ENCODE measurements at places on chromosomes 6 and 20.

- no peak overlapping the region for H3K4me3 ChIP-seq
- no peaks in the 10 kb centered on the region for H3K27me3 ChIP-seq
- no peak overlapping the region for H3K27ac ChIP-seq
- no peak for DNase-seq
- no peaks in the 10 kb centered on the region for H3K4me1 ChIP-seq
These were observed 60.0 kb downstream of the SYCP2 start for GRCh38 chr20:59873409-59873808.

- peaks cover 58% of the 10 kb centered on the region for H3K36me3 ChIP-seq
- H3K27ac ChIP-seq: no peak overlapping the region
- no peak overlapping the region for H3K4me3 ChIP-seq
- no peak for DNase-seq
These were observed 38.2 kb downstream of the TMX4 start for GRCh38 chr20:7981374-7981773.

DNA sequence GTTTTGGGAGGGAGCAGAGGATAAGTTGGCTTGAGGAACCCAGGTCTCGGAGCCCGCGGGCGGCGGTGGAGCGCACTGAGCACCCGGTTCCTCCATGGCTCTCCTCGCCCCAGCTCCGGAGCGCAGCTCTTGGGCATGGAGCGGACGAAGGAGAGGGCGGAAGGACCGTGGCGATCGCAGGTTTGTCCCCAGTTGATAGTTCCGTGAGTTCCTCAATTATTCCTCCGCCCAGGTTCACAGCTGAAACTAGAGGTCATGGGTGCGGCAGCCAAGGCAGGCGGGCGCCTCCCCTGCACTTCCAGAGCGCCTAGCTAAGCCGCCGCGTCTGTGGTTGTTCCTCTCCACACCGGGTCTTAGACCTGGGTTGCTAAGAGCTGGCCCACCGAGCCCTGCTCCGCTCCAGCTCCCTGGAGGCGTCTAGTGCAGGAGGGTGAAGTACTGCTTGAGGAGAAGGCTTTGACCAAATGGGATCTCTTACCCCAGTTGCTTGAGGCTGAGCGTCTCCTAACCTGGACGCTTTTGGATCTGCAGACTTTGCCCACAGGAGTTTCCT lies at the start of gene HTR1B:
Gene HTR1B (minus strand): TSS at position 184 of the 553 bp plus-strand sequence. CDS start 88 bp downstream, at position 96.
- peak within 1 kb of the TSS; percentile 14 for H3K27ac ChIP-seq
- H3K4me3 ChIP-seq: peak within 1 kb of the TSS; percentile 30
- H3K27me3 ChIP-seq: peaks cover 90% of the 10 kb centered on the region

DNA sequence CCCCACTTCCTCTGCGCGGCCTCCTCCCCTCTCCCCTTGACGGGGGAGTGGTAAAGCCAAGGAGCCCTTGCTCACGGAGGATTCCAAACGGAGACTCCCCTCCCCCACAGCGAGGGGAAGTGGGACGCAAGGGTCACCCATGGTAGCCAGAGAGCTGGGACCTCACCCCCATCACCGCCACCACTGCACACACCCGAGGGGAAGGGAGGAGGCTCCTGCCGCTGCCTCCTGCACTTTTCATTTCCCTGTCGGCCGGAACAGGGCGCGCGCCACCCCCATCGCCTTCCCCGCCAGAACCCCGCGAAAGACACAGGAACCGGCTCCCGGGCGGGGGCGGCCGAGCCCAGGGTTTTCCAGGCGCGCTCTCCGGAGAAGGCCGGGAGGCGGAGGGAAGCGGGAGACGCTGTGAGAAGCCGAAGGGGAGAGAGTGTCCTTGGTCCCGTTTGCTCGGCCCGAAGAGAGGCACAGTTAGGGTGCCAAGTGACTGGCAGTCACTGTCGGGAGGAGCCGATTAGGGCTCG lies 789 bp downstream of the CCND3 start:
- H3K27ac ChIP-seq: peak overlapping the region; percentile 74
- H3K4me1 ChIP-seq: peaks cover 47% of the 10 kb centered on the region
- H3K4me3 ChIP-seq: peak overlapping the region; percentile 62
- peaks cover 17% of the 10 kb centered on the region for H3K36me3 ChIP-seq

DNA sequence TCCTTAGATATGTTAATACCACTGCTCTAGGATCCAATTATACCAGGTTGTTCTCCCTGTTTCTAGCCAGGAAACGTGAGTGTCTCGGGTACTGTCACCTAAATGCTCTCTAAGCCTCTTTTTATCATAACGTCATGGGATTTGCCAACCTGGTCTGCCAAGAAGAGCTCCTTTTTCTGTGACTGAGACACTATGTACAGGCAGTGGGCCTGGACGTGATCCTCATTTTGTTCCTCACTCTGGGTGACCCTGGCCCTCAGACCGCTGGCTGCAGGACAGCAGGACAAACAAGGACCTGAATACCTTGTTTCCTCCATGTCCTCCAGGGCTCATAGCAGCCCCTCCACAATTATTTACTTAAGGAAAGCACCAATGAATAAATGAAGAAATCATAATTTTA lies 69.1 kb downstream of the CD164 start:
- no peaks in the 10 kb centered on the region for H3K27me3 ChIP-seq
- DNase-seq: no peak
- no peak overlapping the region for H3K4me3 ChIP-seq
- H3K4me1 ChIP-seq: no peaks in the 10 kb centered on the region

DNA sequence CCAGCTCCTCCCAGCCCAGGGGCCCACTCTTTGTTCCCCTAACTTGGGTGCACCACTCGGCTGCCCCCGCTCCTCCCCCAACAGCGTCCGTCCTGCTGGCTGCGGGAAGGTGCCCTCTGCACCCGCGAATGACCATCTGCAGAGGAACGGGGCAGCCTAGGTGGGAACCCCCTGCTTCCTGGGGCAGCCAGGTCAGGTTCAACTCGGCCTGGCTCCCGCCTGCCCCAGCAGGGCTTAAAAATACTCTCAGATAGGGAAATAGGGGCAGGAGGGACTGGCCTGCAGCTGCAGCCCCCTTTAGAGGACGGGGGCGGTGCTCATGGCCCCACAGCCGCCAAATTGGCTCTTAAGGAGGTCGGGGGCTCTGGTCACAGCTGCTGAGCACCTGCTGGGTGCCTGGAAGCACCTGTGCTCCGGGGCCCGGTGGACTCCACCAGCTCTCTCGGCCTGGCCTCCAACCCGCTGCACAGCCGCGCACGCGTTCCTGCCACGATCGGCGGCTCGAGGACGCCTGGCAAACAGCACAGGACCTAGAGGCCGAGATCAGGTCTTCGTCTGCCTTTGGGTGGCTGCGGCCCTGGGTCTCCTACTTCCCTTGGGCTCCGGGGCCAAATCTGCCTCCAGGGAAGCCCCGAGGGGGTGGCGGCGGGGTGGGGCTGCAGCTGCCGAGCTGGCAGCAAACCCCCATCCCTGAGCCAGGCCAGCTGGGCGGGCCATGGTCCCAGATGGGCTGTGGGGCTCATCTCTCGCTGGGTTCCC lies 700 bp upstream of the LAMA5 start:
- H3K27me3 ChIP-seq: peaks cover 33% of the 10 kb centered on the region
- no peak for DNase-seq
- peak overlapping the region; percentile 87 for H3K4me3 ChIP-seq
- H3K36me3 ChIP-seq: no peaks in the 10 kb centered on the region
- H3K27ac ChIP-seq: peak overlapping the region; percentile 96

- H3K27me3 ChIP-seq: no peaks in the 10 kb centered on the region
- H3K4me3 ChIP-seq: no peak overlapping the region
- no peak for DNase-seq
- H3K27ac ChIP-seq: no peak overlapping the region
- no peaks in the 10 kb centered on the region for H3K4me1 ChIP-seq
These were observed 45.0 kb downstream of the LYRM4 start for GRCh38 chr6:5215799-5216198.

DNA sequence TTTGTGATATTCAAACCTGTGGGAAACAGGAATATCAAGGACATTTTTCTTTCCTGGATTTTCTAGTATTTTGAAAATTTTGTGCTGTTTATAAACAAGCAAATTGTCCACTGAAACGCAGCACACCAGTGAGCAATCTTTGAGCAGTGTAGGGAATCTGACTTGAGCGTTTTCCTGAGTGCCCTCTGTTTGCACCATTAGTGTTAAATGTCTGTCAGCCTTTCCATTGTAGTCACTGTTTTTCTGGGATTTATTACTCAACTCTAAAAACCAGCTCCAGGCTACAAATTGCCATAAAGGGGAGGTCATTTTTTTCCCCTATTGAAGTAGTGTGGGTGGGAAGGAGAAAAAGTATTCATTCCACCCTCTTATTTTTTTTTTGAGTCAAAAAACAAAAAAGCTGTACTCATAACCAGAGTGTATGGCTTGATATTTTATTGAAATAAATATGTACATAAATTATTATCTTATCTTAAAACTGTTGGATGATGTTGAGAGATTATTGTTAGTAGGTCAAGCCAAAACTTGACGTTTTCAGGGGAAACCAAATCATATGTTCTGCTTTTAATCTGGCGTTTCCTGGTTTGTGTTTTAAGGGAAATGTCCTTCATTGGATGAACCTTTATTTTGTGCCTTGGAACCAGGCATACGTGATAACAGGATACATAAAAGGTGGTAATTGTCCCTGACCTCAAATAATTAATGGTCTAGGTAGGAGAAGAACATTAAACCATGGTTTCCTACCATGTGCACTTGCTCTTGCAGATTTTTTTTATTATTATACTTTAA lies 51.8 kb downstream of the TSHZ2 start:
- H3K4me3 ChIP-seq: no peak overlapping the region
- no peaks in the 10 kb centered on the region for H3K36me3 ChIP-seq
- no peak for DNase-seq
- no peak overlapping the region for H3K27ac ChIP-seq
- no peaks in the 10 kb centered on the region for H3K27me3 ChIP-seq

- H3K4me3 ChIP-seq: no peak overlapping the region
- no peak for DNase-seq
- peaks cover 19% of the 10 kb centered on the region for H3K36me3 ChIP-seq
- H3K27me3 ChIP-seq: no peaks in the 10 kb centered on the region
- H3K27ac ChIP-seq: no peak overlapping the region
- no peaks in the 10 kb centered on the region for H3K4me1 ChIP-seq
These were observed 125.7 kb downstream of the ZMYND8 start for GRCh38 chr20:47230811-47231256.

DNA sequence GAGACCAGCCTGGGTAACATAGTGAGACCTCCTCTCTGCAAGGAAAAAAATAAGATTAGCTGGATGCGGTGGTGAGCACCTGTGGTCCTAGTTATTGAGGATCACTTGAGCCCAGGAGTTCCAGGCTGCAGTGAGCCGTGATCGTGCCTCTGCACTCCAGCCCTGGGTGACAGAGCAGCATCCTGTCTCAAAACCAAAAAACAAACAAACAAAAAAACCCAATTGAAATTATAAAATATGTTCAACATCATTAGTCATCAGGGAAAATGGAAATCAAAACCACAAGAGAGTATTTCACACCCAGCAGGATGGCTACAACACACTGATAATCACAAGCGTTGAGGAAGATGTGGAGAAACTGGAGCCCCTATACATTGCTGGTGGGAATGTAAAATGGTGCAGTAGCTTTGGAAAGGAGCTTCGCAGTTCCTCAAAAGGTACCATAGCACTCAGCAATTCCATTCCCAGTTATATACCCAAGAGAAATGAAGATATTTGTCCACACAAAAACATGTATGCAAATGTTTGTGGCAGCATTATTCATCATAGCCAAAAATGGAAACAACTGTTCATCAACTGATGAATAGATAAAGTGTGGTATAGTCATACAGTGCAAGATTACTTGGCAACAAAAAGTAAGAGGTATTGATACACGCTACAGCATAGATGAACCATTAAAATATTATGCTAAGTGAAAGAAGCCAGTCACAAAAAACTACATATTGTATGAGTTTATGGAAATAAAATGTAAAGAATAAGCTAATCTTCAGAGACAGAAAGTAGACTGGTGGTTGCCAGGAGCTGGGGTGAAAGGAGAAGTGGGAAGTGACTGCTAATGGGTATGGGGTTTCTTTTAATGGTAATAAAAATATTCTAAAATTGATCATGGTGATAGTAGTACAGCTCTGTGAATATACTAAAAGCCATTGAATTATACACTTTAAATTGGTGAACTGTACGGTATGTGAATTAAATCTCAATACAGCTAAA lies 38.7 kb upstream of the RIPOR2 start:
- no peaks in the 10 kb centered on the region for H3K4me1 ChIP-seq
- no peak overlapping the region for H3K27ac ChIP-seq
- no peak overlapping the region for H3K4me3 ChIP-seq
- no peak for DNase-seq

GRCh38 chr6:90890683-90891330 lies 303.9 kb upstream of the MAP3K7 start:
- peaks cover 15% of the 10 kb centered on the region for H3K4me1 ChIP-seq
- no peaks in the 10 kb centered on the region for H3K36me3 ChIP-seq
- DNase-seq: no peak
- H3K27ac ChIP-seq: no peak overlapping the region
- no peak overlapping the region for H3K4me3 ChIP-seq
- no peaks in the 10 kb centered on the region for H3K27me3 ChIP-seq

- no peak overlapping the region for H3K4me3 ChIP-seq
- DNase-seq: no peak
- no peaks in the 10 kb centered on the region for H3K36me3 ChIP-seq
- no peaks in the 10 kb centered on the region for H3K4me1 ChIP-seq
- H3K27ac ChIP-seq: no peak overlapping the region
- H3K27me3 ChIP-seq: no peaks in the 10 kb centered on the region
These were observed 9.8 kb upstream of the BLCAP start for GRCh38 chr20:37537505-37537904.

GRCh38 chr6:43773050-43773979 lies 3.3 kb downstream of the VEGFA start:
- DNase-seq: no peak
- peaks cover 49% of the 10 kb centered on the region for H3K4me1 ChIP-seq
- H3K27me3 ChIP-seq: peaks cover 6% of the 10 kb centered on the region
- H3K27ac ChIP-seq: peak overlapping the region; percentile 93

DNA sequence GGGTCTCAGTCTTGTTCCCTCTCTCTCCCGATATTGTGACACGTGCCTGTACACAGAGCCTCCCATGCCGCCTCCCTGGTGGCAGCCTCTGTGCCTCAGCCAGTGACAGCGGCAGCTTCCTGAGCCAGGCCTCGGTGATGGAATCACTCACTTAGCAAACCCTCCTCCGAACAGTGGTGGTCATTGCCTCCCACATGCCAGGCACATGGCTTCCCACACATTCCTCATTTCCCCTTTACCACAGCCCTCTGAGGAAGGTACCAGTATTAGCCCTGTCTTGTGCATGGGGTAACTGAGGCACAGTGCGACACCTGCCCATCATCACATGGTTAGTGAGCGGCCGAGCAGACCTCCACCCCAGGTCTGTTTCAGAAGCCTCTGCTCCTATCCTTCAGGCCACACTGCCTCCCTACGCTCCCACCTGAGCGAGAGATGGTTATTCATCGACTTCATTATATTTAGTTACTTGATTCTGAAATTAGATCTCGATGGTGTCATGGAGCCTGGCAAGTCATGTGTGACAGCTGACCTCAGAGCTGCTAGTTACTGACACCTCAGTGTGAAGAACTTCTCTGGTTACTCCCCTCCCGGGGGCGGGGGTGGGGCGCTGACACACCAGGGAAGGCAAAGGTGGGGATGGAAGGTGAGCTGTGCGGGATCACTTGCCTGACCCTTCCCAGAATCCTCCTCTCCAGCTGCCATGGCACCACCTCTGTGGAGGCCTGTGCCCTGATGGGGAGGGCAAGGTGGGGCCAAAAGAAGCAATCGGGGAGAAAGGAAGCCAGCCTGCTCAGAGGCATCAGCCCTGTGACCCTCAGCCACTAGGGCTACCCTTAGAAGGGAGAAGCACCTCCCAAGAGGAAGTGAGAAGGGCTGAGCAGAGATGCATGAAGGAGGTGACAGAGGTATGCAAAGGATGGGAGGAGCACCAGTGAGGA lies 17.9 kb downstream of the MDGA1 start:
- DNase-seq: no peak
- H3K27ac ChIP-seq: no peak overlapping the region
- H3K27me3 ChIP-seq: no peaks in the 10 kb centered on the region
- no peak overlapping the region for H3K4me3 ChIP-seq
- H3K4me1 ChIP-seq: peaks cover 13% of the 10 kb centered on the region

Measured in esophagus squamous epithelium (tissue), 5 donors.